ENCODE measurements at places on chromosomes 4 and X.
A peak's percentile ranks its signal among the peaks of the same experiment; 100 is the strongest.

- DNase-seq = no peak
These were observed 13.1 kb upstream of the ETNPPL start for GRCh38 chr4:108775921-108776320.

GRCh38 chr4:83356899-83357661, 22.4 kb upstream of the HPSE start:
- peak; percentile 3 for DNase-seq

- no peak for DNase-seq
These were observed 640.8 kb downstream of the TRIML1 start for GRCh38 chr4:188780028-188780427.

- DNase-seq = no peak
These were observed 39.0 kb downstream of the DGKK start for GRCh38 chrX:50431623-50432022.

DNA sequence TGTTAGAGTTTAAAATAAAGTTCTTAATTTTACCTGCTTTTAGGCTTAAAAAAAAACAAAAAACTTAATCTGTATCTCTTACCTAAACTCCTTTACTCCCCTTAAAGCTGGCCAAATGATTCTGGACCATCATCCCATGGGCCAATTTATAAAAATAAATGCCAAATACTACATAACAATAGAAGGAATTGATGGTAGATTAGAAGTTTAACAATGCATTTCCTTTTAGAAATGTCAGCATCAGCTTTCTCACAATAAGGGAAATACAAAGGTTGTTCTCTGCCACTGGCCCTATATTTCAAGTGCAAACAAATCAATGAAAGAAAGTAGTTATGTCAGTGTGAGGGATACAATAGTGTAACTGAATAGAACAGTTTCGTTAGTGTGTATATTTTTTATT, 5.7 kb upstream of the RAPGEF2 start:
- no peak for DNase-seq

DNA sequence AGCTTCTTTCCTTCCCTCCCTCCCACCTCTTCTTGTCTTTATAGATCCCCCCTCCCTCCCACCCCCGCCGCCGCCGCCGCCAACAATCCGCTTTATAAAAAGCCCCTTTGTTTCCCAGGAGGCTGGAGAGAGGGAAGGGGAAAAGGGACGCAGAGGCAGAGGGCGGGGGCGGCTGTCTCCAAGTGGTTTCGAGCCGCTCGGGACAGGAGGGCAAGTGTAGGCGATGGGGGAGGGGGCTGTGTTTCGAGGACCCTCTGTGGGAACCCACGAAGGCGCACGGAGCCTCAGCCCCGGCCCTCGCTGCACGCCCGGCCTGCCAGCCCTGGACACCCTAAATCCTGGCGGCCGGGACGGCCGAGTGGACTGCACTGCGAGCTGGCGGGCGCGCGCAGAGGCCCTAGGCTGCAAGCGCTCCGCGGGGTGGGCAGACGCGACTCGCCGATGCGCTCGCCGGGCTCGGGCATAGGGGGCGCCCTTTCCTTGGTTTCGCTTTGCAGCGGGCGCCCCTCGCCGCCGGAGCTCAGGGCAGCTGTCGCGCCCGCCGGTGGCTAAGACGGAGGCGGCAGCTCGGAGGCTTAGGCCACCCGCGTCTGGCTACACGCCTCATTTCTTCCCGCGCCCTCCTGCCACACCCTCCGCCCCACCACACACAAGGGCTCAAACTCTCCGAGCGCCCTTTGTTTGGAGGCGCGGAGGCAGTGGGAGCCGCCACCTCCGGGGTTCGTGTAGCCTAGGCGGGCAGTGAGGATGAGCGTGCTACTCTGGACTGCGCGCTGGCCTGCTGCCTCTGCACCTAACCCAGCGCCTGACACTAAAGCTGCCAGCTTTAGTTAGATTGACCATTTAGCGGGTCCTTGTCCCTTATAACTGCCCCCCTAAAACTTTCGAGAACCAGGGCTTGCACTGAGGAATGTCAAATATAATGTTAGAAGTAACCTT, 2.2 kb downstream of the MAMLD1 start:
- DNase-seq = no peak

DNA sequence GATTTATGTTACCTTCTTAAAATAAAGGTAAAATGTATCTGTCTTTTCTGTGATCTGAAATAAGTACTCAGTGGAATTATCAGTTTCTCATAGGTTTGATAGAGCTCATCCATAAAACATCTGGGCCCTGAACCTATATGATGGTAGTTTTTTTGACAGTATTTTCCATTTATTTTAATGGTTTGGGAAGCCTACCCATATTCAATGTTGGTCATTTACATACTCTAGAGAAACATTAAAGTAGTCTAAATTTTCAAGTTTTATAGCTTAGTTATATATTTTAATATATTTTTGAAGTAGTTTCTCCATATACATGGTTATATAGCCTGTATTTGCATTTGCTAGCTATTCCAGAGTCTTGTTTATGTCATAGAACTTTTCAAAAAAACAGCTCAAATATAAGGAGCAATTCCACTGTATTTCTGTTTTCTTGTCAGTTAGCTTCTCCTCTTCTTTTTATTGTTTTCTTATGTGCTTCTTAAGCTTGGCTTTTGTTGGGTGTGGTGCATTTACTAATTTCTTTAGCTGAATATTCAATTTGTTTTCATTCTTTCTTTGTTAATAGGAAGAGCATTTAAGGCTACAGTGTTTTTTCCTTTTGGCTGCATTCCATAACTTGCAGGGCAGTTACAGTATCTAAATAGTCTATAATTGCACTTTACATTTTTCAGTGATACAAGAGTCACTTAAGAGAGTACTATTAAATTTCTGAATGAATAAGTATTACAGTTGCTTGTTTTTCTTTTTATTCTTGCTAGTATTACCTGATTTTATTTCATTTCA, 181.4 kb downstream of the DKK2 start:
- DNase-seq = no peak

DNA sequence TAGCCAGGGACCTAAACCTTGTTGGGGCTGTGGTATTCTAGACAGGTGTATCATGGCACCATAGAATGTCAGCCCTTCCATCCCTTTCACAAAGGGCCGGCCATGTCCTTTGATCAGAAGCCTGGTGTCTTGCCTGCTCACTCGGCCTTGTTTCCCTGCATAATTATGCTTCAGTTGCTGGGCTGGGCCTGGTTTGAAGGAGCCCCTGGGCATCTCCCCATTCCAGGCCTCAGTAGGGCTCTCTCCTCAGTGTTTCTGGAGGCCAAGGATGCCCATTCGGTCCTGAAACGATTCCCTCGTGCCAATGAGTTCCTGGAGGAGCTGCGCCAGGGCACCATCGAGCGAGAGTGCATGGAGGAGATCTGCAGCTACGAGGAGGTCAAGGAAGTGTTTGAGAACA, 4.5 kb downstream of the PRRG3 start:
- no peak for DNase-seq

All from NCI-H510A treated with DMSO at 0.1 percent for 48 hours (cell line).